ENCODE measurements at places on chromosomes 1 and 21.

- DNase-seq, result no peak
These were observed 354.6 kb downstream of the SEC16B start for GRCh38 chr1:177615251-177615650.

- no peak for DNase-seq
These were observed 2.6 kb downstream of the GLRX2 start for GRCh38 chr1:193102662-193103061.

GRCh38 chr1:32159189-32159588 is 20.3 kb upstream of the TXLNA start:
- no peak for DNase-seq

DNA sequence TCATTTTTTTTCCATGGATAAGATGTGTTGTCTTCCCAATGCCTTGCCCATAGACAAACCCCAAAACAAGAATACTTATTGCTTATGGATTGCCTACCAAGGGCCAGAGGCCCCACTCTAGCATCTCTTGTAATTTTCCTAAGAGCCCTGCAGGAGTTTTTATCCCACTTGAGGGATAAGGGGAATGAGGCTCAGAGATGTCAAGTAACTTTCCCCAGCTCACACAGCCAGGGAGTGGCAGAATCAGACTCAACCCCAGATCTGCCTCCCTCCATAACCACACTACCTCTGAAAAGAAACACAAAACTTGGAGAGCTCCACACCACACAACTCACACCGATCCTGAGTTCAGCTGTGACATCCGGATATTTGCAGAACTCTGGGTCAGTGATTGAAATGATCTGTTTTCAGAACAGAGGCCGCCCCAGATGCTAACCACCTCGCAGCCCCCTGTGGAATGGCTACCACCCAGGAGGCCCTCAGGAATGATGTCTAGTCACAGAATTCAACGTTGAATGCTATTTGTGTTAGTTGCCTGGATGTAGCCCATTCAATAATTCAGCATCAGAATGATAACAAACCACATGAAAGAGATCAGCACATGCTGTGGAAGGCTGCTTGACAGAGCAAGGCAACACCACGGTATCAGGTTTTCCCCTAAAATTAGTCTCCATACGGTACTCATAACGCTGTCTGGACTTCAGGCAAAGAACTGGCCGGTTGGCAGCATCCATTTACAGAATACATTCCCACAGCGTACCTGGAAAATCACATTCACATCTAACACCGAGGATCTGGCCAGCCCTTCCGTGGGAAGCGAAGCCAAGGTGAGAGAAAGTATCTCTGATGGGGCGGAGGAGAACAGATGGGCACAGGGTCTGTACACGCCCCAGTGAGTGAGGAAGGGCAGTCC is 231.9 kb downstream of the TOMM20 start:
- DNase-seq, result no peak

DNA sequence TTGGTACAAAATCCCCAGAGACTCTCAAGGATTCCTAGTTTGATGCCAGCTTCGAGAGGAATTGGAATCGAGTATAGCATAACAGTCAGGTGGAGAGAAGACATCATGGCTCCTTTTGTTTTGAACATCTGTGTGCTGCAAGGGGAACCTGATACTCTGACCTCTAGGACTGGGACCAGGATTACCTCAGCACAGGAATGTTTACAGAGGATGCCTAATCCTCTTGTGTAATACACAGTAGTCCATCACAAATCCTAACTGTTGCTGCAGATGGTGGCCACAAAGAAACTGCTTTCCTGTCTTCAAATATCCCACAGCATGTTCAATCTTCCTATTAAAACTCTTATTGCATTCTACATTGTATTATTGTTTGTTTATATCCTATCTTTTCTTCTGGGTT is 111.8 kb upstream of the PRMT6 start:
- no peak for DNase-seq

DNA sequence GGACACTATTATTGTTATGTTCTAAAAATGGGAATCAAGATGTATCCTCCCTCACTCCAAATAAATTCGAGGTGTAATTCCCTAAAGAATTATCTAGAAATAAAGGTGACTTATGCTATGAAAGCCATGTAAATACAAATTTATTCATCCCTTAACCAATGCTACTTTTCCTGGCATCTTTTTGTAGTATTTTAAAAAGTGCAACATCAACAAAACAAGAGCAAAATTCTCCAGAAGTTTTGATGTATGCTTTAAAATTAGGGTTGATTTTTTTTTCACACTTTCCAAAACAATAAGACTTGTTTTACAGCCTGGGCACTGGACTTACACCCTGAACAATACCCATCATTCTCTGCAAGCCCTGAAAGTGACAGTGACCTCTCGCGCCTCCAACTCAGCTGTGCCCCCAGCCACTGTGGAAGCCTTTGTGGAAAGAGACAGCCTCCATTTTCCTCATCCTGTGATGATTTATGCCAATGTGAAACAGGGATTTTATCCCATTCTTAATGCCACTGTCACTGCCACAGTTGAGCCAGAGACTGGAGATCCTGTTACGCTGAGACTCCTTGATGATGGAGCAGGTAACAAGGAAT is 21.4 kb upstream of the CLCA1 start:
- DNase-seq, result no peak

- DNase-seq, result peak; percentile 92
These were observed 9.4 kb downstream of the MORN1 start for GRCh38 chr1:2381741-2382620.

GRCh38 chr1:36900128-36900527 is 134.2 kb downstream of the GRIK3 start:
- no peak for DNase-seq

- no peak for DNase-seq
These were observed 3.4 kb upstream of the MARCKSL1 start for GRCh38 chr1:32339363-32339978.

DNA sequence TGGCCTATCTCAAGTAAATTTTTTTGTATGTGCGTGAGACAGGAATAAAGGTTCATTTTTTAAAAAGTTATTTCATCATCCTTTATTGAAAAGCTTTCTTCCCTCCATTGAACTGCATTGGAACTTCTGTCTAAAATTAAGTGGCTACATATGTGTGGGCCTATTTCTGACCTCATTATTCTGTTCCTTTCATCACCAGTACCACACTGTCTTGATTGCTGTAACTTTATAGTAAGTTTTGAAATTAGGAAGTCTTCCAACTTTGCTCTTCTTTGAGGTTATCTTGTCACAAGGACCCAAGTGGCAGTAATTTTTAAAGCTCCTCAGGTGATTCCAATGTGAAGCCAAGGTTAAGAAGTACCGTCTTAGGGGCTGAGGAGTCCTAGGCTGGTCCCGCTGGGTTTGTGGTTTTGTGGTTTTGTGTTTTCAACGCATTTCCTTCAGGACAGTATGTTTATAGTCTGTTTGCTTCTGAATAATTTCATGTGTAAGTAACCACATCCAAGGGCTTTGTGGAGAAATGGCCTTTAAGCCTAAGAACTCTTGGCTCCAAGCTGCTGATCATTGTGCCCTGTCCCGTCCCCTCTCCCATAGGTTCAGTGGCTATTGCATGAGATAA is 12.4 kb upstream of the SCAF4 start:
- DNase-seq, result no peak

DNA sequence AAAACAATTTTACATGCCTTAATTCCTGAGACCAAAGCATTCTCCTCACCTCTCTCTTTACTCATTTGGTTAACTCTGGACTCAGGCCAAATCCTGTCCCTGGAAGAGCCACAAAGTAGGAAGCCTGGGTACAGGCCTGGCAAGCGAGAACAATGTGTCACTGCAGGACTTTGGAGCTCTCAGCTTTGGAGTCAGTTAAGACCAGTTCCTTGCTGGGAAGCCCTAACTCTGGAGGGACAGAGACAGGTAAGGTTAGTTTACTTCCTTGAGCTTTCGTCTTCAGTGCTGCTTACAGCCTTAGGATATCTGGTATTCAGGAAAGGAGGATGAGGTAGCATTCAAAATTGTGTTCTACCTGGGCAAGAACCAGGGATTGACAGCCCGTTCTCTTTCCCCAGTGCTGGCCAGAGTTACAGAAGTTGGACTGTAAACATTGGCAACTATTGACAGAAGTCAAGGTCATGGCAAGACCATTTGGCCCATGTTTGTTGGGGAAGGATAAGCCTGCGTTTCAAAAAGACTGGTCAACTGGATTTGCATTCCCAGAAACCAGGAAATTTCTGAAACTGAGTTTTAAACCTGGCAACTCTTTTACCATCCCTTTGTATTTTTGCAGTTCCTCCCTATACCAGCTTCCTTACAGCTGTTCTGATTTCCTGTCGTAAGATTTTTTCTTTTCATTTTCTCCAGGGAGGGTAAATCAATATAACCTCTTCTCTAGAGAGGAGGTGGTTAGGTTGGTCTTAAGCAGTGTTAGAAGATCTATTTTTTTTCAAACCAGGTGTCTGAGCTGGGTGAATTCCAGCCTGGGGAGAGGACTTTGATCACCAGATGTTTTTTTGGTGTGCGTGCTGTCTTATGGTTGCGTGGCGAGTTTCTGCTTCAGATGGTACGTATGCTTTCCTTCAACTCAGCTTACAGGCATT is at the start of gene C4BPB:
C4BPB (plus strand) TSS at position 160 of the 926 bp plus-strand sequence; CDS start at position 832, 672 bp downstream.
- no peak for DNase-seq

DNA sequence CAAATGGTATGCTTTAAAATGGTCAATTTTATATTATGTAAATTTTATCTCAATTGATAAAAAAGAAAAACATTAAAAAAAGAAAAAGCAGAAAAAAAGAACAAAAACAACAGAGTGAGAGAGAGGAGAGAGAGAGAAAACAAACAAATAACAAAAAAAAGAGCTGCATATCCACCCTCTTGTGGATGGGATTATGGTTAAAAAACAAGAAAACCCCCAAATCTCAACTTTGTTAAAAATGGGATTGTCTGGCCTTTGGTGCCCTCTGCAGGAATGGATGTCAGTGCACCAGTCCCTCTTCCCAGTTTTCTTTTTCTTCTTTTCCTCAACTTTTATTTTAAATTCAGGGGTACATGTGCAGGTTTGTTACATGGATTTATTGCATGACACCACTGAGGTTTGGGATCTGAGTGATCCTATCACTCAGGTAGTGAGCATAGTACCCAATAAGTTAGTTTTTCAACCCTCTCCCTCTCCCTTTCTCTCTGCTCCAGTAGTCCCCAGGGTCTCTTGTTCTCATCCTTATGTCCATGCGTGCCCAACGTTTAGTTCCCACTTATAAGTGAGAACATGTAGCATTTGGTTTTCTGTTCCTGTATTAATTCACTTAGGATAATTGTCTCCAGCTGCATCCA is 28.1 kb downstream of the RNF187 start:
- DNase-seq, result peak; percentile 35

- no peak for DNase-seq
These were observed 53.1 kb upstream of the LBR start for GRCh38 chr1:225480825-225481434.

- DNase-seq, result no peak
These were observed 3.9 kb downstream of the KPRP start for GRCh38 chr1:152761609-152762213.

GRCh38 chr1:41355761-41356160 is 5.5 kb upstream of the FOXO6 start:
- no peak for DNase-seq

DNA sequence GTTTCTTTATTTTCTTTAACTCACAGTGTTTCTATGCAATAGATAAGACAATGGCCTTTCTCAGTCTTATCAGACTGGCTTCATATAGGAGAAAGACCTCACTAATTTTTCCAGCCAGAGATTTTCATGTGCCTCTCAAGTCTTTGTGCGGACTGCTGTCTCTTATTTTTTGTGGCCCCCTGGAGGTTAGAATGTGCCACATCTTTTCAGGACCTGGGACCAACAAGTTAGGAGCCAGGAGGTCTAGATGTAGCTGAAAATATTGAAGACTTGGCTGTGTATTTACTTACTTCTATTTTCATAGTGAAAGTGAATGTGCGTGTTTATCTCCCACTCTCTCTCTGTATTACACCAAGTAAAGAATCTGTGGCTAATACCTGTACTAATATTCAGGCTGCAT is 42.1 kb upstream of the CFHR3 start:
- no peak for DNase-seq

DNA sequence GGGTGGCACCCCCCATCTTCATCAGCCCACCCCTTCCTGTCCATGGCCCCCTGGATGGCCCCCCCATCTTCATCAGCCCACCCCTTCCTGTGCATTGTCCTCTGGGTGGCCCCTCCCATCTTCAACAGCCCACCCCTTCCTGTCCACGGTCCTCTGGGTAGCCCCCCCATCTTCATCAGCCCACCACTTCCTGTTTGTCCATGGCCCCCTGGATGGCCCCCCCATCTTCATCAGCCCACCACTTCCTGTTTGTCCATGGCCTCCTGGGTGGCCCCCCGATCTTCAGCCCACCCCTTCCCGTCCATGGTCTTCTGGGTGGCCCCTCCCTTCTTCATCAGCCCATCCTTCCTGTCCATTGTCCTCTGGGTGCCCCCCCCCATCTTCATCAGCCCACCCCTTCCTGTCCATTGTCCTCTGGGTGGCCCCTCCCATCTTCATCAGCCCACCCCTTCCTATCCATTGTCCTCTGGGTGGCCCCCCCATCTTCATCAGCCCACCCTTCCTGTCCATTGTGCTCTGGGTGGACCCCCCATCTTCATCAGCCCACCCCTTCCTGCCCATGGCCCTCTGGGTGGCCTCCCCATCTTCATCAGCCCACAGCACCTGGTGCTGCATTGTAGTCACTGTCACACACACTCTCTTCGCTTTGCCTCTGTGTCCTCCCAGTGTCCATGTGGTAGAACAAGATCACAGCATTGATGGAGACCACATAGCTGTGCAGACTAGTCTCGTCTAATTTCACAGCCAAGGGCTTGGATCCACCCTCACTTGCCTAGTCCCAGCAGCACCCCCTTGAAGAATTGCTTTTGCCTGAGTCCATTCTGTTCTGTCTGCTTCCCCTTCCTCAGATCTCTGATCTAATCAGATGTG is 95.9 kb downstream of the PCBP3 start:
- no peak for DNase-seq

DNA sequence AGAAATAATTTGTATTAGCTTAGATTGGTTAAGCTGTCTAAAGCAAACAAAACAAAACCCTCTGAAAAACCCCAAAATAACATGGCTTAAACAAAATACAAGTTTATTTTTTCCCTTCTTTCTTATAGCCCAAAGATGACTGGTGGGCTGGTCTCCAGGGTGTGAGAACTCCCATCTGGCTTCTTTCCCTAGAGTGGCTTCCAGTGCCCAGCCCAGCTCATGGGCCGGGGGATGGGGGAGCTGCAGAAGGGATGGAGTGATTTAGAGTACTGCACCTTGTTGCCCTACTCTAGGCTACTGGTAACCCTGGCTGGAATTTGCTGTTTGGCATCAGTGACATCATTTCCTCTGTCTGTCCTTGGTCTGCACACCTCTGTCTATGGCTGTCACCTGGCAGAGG is 223.0 kb downstream of the PBX1 start:
- DNase-seq, result no peak

DNA sequence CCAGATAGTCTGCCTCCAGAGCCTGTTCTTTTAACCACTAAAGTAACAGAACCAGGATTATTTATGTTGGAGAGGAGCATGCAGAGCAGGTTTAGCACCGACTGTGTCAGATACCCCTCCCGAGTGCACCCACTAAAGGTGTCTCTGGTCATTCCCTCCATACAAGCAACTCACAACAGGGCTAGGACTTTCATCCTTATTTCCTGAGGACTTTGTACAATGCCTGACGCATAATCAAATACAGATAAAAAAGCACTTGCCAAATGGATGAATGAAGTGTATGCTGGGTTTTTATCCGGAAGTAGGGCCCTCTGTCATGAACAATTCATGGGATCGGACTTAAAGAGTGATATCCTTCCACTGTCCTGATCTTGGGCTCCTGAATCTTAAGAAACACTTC is 26.0 kb downstream of the RPL5 start:
- DNase-seq, result no peak

GRCh38 chr1:9451081-9451480 is 88.2 kb upstream of the SLC25A33 start:
- DNase-seq, result no peak

- no peak for DNase-seq
These were observed 12.8 kb downstream of the GFI1 start for GRCh38 chr1:92473781-92474495.
